ENCODE measurements at places on chromosomes 5 and 9. TPM values are rescaled to one million over a fixed set of nuclear protein-coding genes. Genes with fewer than 3 reads are reported as not detected.

PCDHB10 gene
- 0.73 TPM for polyA plus RNA-seq

PCDHGA8 gene
- 0.09 TPM for polyA plus RNA-seq

BTNL9 gene
- polyA plus RNA-seq = 8.6 TPM

NSG2 gene
- 0.41 TPM for polyA plus RNA-seq

TAF11L11 gene
- not detected for polyA plus RNA-seq

ESM1 gene
- 6.1 TPM for polyA plus RNA-seq

ANGPTL2 gene
- 4.3 TPM for polyA plus RNA-seq

DNA sequence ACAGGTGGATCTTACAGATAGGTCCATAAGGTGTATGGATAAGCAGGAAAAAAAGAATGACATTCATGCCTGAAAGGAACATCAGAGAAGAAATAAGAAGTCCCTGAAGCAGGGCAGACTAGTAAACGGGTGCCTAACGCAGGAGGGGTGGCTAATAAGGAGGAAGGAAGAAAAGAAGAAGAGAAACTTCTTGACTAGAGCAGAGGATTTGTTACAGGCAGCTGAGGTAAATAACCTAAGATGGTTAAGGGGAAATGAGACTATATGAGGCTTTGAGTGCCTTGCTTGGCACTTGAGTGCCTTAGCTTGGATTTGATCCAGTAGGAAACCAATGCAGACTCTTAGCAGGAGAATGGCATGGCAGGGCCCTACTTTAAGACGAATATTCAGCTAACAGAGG is 313.5 kb upstream of the PDE4D start:
- DNase-seq = no peak

DNA sequence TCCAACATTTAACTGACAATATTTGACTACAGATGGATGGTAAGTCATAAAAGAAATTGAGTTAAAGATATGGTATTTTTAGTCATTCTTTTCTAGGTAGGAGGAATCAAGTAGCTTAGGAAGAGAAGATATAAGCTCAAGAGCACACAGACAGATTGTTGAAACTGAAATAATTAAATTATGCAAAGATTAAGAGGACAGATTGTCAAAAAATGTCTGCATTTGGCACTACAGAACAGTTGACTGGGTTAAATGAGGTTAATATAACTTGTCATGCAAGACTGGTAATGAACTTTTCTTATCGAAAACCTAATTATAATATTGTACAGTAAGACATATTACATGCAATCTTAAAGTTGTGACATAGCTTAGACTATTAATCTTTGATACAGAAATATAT is 36.3 kb upstream of the TRPM3 start:
- no peak for DNase-seq

DNA sequence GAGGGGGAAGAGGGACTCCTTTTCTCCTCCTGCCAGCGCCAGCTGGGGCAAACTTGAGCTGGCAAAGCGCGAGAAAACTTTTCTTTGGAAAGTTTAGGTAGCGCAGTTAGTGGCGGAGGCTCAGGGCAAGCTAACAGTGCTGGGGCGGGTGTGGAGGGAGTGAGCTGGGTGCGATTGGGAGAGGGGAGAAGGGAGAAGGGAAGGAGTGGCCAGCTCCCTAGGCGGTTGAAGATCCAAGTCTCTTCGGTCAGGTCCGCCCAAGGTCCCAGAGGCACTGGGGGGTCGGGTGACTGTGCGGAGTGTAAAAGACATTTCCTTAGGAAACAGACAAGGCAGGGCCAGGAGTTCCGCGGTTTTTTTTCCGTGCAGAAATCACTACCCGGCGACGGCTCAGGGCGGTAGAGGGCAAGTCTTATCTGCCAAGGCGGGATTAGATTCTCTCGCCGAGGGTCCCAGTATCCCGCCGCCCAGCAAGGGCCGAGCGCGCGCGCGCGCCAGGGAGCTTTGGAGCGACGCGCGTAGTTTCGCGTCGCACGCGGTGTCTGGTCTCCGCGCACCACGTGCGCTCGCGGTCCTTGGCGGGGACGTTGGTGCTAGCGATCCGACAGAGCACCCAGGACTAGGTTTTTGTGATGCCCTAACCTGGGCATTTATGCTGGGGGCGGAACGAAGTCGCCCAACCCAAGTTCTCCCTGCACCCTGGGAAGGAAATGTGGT is 33.6 kb upstream of the NFIB start:
- DNase-seq = peak; percentile 58

- DNase-seq = no peak
These were observed 10.5 kb upstream of the PTGES2 start for GRCh38 chr9:128138001-128138400.

- no peak for DNase-seq
These were observed 36.6 kb upstream of the SPTLC1 start for GRCh38 chr9:92151691-92152393.

DNA sequence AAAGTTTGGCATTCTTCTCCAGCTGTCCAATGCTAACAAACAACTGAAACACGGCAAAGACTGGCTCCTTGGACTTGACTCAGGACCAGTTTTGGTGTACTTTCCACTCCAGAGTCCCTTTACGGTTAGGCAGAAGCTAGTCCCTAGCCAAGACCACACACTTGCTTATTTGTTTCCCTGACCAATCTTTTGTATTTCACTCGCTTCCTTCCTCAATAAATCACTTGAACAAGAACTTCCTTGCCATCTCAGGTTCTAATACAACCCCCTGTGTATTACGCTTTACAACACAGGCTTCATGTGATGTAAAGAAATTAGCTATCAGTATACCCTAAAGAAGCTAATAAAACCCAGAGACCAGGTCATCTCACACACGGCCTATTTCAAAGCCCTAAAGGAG is 947.5 kb upstream of the CTNND2 start:
- no peak for DNase-seq

DNA sequence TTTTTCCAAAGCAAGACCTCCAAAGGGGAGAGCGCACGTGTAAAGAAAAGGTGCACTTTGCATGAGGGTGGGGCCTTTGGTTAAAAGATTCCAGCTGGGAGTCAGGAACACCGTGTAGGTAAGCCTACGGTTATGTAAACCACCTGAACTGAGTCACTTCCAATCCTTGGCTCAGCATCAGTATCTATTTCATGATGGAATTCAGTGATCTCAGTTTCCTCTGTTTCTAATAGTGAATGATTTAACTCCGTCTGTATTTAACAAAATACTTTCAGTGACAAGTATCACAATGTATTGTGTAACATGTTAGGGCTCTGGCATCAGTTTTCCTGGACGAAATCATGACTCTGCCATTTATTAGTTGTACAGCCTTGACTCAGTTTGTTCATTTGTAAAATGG is 1.3 kb upstream of the SVEP1 start:
- no peak for DNase-seq

GRCh38 chr9:68685213-68685612 is 19.8 kb upstream of the PIP5K1B start:
- no peak for DNase-seq

- DNase-seq = peak; percentile 80
These were observed at the start of gene GGTA1 for GRCh38 chr9:121499427-121500164. Gene GGTA1 (minus strand): TSS chr9:121499844. CDS start chr9:121467922, 31,922 bp downstream.

- no peak for DNase-seq
These were observed 78.1 kb downstream of the CFAP95 start for GRCh38 chr9:69898714-69899209.

GRCh38 chr9:91302831-91303230 is 58.9 kb downstream of the AUH start:
- no peak for DNase-seq

DNA sequence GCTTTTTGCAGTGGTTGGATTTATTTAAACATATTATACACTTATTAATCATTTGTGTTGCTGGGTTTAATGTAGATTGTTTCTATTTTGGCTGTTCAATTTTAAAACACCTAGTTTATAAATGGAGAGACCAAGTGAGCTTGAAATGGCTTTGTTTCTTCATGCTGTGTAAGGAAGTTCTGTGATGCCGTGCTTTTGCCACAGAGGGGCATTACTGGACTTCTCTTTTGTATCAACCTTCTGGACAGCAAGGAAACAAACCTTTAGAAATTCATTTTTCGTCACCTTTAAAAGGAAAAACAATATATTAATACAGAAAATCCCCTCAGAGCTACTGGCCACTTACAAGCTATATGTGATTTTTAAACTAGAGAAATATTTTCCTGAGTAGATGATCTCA is 81.9 kb downstream of the DMRTA1 start:
- DNase-seq = no peak

- DNase-seq = no peak
These were observed 14.4 kb upstream of the SPINK4 start for GRCh38 chr9:33225319-33226147.

- no peak for DNase-seq
These were observed 151.4 kb downstream of the HSD17B3 start for GRCh38 chr9:96150324-96151227.

GRCh38 chr5:89844548-89844947 is 565.0 kb downstream of the CETN3 start:
- DNase-seq = no peak

DNA sequence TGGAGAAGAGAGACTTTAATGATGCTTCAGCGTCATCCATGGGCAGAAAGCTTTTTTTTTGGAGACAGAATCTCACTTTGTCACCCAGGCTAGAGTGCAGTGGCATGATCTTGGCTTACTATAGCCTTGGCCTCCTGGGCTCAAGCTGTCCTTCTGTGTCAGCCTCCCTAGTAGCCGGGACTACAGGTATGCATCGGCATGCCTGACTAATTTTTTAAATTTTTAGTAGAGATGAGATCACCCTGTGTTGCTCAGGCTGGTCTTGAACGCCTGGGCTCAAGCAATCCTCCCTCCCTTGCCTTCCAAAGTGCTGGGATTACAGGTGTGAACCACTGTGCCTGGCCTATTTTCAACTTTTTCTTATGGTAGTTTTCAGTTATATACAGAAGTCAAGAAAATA is 23.2 kb downstream of the SPIN1 start:
- no peak for DNase-seq

DNA sequence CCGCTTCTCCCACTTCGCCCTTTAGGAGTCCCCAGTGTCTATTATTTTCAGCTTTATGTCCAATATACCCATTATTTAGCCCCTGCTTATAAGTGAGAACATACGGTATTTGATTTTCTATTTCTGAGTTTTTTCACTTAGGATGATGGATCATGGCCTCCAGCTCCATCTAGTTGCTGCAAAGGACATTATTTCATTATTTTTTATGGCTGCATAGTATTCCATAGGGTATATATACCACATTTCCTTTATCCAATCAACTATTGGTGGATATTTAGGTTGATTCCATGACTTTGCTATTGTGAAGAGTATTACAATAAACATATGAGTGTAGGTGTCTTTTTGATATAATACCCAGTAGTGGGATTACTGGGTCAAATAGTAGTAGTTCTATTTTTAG is 162.9 kb downstream of the FER start:
- DNase-seq = no peak

GRCh38 chr5:179462040-179462439 is 88.3 kb upstream of the RUFY1 start:
- DNase-seq = no peak

DNA sequence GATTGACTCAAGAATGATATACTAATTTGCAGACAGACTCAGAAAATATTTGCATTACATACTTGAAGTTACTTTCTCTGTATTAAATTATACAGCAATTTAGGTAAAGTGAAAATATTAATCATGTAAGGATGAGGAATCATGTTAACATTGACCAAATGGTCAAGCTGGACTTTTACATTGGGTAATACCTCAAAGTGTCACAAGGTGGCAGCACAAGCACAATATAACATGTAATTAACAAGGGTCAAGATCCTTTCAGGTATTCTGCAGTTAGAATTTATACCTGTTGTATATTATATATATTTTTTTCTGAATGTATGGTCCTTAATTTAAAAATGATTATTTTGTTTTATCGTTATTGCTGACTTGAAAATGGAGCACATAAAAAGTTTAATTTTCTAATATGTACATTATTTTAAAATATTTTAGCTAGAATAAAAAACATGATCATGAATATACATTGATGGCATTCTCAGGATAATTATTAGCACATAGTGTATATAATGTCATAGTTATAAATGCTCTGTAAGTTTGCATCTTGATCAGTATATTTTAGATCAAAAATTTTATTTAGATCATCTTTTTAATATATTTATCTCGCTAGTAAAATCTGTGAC is 8.6 kb downstream of the HAPLN1 start:
- peak; percentile 46 for DNase-seq

GRCh38 chr5:98631311-98632054 is 142.0 kb upstream of the RGMB start:
- no peak for DNase-seq

DNA sequence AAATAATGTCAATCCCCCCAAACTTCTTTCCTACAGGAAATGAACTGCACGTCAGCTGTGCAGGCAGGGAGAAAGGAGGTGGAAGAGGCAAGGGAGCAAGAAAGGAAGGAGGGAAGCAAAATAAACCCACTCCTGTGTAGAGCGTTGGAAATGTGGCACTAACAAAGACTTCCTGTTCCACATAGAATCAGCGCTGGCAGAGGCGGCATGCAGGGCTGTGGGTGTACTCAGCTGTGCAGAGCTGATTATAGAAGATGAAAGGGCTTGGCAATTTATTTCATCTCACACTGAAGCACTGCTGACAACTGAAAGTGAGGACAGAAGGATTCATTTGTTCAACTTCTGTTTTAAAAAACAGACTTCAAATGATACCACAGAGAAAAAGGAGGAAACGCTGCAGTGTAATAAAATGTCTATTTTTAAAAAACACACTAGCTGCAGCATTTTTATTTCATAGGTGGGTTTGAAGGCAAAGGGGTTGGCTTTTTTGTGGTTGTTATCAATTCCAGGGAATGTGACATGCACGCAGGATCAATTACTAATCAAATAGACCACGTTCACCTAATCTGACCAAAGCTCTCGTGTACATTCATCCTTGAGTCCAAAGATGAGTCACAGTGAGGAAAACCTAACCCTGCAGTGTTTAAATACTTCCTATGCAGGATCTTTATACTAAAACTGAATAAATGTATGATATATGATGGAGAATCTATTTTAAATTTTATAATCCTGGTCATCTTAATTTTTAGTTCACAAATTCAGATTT is 583.5 kb downstream of the ZNF608 start:
- peak; percentile 37 for DNase-seq

- peak; percentile 57 for DNase-seq
These were observed 43.8 kb upstream of the ANKH start for GRCh38 chr5:14915291-14915952.

GRCh38 chr5:94422812-94423211 is 195.6 kb downstream of the KIAA0825 start:
- DNase-seq = no peak

DNA sequence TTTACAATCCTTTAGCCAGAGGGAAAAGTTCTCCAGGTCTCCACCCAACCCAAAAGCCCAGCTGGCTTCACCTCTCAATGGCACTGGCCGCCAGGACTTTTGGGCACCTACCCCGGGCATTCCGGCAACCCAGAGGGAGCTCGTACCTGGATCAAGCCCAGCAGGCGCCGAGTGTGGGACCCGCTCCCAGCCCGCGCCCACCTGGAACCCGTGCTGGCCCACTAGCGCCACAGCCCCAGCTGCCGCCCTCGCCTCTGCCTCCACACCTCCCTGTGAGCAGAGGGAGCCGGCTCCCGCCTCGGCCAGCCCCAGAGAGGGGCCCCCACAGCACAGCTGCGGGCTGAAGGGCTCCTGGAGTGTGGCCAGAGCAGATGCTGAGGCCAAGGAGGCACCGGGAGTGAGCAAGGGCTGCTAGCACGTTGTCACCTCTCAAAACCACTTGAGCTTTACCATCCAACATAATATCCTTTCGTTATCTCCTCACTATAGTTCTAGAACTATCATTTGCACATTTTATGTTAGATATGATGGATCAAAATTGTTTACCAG is 69.7 kb downstream of the GCNT1 start:
- no peak for DNase-seq

Data from kidney (tissue), 22 donors.